ENCODE measurements at places on chromosomes 2 and 18. TPM values are rescaled to one million over a fixed set of nuclear protein-coding genes. Genes with fewer than 3 reads are reported as not detected.

GRCh38 chr2:48912110-48912509 lies 156.6 kb upstream of the LHCGR start:
- no peaks in the 10 kb centered on the region for H3K36me3 ChIP-seq
- no peaks in the 10 kb centered on the region for H3K4me1 ChIP-seq
- no peak for DNase-seq

GRCh38 chr2:193240752-193241151 lies 1046.0 kb upstream of the TMEFF2 start:
- H3K27me3 ChIP-seq: no peaks in the 10 kb centered on the region
- H3K4me1 ChIP-seq: no peaks in the 10 kb centered on the region
- no peak for DNase-seq
- H3K4me3 ChIP-seq: no peak overlapping the region
- no peak overlapping the region for H3K27ac ChIP-seq

GRCh38 chr2:44615950-44616518 lies 254.3 kb downstream of the CAMKMT start:
- H3K4me1 ChIP-seq: peaks cover 13% of the 10 kb centered on the region
- H3K36me3 ChIP-seq: no peaks in the 10 kb centered on the region
- H3K27me3 ChIP-seq: no peaks in the 10 kb centered on the region
- no peak overlapping the region for H3K27ac ChIP-seq

CHRND gene
- total RNA-seq: not detected

MOGAT1 gene
- total RNA-seq: not detected
